ENCODE measurements at places on chromosomes 1 and 21. TPM values are rescaled to one million over a fixed set of nuclear protein-coding genes. Genes with fewer than 3 reads are reported as not detected.
A peak's percentile ranks its signal among the peaks of the same experiment; 100 is the strongest.

DNA sequence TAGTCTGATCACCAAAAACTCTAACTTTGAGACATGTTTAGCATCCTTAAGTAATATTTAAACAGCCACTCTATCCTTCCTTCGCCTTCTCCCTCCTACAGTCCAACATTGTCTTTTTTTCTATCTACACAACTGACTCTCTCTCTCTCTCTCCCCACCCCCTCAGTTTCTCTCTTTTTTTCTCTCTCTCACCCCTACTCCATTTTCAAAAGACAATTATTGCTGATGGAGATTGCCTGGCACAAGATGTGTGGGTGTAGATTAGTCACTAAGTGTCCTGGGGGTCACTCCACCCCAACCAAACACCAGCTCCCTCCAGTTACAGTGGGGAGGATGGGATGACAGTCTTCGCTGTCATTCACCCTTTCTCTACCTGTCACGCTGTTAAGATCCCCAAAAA lies 94.5 kb upstream of the NFIA start:
- ATAC-seq = no peak

- ATAC-seq = no peak
These were observed 10.1 kb downstream of the MATN1 start for GRCh38 chr1:30713311-30713710.

DNA sequence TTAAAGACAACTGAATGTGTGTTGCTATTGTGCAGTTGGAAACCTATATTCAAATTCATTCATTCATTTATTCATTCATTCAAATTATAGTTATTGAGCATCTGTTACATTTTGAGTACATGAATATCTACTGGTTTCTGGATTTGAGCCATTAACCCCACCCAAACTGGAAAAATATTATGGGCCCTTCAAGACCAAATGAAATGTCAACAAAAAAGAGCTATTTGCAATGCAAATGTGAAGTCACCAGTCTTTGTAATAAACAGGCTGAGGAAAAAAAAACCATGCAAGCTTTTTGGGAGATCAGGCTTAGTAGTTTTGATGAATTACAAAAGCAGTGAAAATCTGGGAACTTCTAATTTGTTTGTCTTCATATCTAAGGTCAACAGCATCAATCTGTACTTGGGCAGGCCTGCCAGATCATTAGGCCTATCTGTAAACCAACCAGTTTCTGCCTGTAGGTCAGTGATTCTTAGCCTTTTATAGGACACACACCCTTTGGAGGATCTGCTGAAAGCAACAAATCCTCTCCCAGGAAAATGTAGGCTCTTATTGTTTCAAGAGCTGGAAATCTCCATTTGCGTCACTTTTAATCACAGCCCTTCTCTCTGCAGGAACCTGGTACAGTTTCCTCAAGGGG lies 134.7 kb downstream of the FAM78B start:
- no peak for ATAC-seq

- ATAC-seq = no peak
These were observed 5.8 kb downstream of the ATP1B1 start for GRCh38 chr1:169112241-169112640.

Gene SEMA4A
- total RNA-seq = 34.6 TPM

Gene TFF2
- not detected for total RNA-seq

Gene GBP2
- total RNA-seq = 15.9 TPM

- peak; percentile 97 for ATAC-seq
These were observed at the start of gene SESN2 for GRCh38 chr1:28259252-28259933. Gene SESN2, plus strand, starts transcription at chr1:28259518. Its CDS starts 330 bp downstream, at chr1:28259848.

DNA sequence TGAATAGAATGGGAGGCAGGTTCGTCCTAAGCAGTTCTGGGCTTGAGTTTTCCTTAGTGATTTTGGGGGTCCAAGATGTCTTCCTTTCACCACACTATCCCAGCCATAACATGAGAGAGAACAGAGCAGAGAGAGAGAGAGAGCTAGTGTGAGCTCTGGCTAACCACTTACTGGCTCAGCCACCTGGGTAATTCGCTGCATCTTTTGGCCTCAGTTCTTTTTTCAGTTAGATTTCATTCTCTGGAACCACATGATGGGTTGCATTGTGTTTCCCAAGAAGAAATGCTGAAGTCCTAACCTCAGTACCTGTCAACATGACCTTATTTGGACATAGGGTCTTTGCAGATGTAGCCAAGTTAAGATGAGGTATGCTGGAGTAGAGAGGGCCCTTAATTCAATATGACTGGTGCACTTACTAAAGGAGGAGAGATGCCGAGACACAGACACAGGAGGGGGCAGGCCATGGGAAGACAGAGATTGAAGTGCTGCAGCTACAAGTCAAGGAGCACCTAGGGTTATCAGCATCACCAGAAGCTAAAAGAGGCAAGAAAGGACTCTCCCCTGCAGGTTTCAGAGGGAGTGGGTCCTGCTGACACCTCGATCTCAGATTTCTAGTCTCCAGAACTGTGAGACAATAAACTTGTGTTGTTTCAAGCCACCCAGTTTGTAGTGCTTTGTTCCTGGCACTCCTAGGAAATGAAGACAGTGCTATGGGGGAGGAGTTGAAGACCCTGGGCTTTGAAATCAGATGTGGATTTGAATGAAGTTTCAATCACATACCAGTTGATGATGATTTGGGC lies 26.2 kb upstream of the TARBP1 start:
- ATAC-seq = no peak

- no peak for ATAC-seq
These were observed 90.8 kb upstream of the L1TD1 start for GRCh38 chr1:62103846-62104245.

- no peak for ATAC-seq
These were observed 58.2 kb upstream of the LRRC8B start for GRCh38 chr1:89466307-89466930.

GRCh38 chr21:17051054-17051453 lies 461.8 kb upstream of the CXADR start:
- peak; percentile 66 for ATAC-seq

DNA sequence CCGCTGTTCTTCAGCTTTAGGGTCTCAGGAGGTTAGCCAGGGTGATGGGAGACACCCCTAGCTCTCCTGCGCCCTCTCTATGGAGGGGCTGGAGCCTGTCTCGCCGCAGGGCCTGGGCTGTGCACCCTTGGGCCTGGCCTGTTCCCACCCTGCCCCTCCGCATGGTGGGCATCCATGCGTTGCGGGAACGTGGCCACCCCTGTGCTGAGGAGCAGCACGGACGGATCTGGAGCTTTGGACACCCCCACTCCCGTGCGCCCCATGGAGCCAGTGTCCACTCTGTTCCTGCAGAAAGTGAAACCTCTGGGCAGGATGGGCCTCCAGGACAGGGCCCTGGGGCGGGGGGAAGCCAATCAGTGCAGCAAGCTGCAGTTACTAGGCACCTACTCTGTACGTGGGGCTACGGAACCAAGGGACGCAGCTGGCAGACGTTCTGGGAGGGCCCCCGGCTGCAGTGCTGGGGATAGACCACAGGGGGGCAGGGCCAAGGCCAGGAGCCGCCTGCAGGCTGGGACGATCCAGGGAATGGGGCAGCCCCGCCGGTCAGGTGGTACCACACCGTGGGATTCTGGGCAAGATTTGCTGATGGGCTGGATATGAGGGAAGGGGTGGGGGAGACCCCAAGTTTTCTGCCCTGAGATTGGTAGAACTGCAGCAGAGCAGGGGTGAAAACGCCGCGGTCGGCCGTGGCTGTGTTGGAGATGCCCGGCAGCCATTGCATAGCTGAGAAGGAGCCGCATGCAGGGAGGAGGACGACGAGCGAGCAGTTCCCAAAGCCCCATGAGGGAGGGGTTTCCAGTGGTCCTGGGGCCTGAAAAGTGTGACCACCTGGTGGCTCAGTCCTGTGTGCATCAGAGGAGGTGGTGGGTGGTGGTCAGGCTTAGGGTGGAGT lies 43.3 kb downstream of the TP73 start:
- ATAC-seq = peak; percentile 40

Gene NASP
- 49.9 TPM for total RNA-seq

Gene TMEM200B
- 1.4 TPM for total RNA-seq

DNA sequence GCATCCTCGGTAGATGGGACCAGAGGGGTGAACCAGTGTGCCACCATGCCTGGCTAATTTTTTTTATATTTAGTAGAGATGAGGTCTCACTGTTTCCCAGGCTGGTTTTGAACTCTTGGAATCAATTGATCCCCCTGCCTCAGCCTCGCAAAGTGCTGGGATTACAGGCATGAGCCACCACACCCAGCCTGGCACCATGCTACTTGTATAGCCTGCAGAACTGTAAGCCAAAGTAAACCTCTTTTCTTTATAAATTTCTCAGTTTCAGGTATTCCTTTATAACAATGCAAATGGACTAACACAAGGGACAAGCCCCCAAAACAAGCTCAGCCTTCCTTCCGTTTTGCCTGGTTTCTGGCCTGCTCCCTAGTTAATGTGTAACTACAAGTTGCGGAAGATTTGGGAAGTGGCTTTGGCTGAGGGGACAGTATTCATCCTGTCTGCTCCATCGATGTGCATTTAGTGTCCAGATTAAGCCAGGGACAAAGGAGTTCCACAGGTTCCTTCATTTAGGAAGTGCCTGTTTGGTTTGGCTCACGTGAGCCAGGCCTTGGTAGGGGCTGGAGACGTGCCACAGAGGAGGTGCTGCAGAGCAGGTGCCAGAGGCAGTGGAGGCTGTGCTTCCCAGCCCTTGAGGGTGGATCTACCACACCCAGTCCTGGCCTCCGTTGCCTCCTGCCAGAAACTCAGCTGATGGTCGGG lies 4.4 kb downstream of the AVPR1B start:
- no peak for ATAC-seq

GRCh38 chr1:217090060-217090911 lies 367.1 kb upstream of the ESRRG start:
- no peak for ATAC-seq

GRCh38 chr1:238895911-238896310 lies 490.5 kb upstream of the CHRM3 start:
- peak; percentile 66 for ATAC-seq

GRCh38 chr21:37673801-37674575 lies 242.3 kb downstream of the KCNJ6 start:
- ATAC-seq = no peak

DNA sequence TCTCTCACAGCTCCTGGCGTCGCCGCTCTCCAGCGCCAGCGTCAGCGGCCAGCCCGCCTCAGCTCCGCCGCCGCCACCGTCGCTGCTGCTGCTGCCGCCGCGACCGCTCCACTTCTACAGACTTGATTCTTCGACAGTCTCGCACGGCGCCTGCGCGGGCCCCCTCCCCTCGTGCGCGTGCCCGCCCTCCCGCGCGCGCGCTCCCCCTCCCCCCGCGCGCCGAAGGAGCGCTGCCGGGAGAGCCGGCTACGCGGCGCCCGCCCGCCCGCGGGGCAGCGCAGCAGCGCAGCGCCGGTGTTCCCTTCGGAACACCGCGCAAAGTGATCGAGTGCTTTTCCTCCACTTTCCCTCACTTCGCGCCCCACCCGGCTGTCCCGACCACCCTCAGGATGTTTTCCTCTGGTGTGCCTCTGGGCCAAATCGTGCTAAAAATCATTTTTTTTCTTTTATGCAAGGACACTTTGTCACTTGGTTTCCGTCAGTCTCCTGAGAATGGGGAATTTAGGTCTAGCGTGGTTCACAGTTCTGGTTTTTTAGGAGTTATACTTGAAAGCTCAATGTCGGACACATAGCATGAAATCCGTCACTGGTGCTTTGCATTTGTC lies at the start of gene IRF2BP2:
Gene IRF2BP2 (minus strand): TSS at position 118 of the 605 bp plus-strand sequence. CDS start 684 bp downstream, outside the sequence.
- ATAC-seq = peak; percentile 42

Gene CFAP141
- total RNA-seq = not detected

Gene CFHR1
- 0.60 TPM for total RNA-seq

Gene UBAP2L
- 80.9 TPM for total RNA-seq

Gene NHLH1
- 0.08 TPM for total RNA-seq

Gene PALMD
- 17.7 TPM for total RNA-seq

Gene PARK7
- total RNA-seq = 170 TPM

GRCh38 chr1:189851806-189852367 lies 625.8 kb downstream of the BRINP3 start:
- no peak for ATAC-seq

Gene GJA8
- not detected for total RNA-seq

GRCh38 chr1:97853221-97853620 lies 67.6 kb downstream of the DPYD start:
- no peak for ATAC-seq

DNA sequence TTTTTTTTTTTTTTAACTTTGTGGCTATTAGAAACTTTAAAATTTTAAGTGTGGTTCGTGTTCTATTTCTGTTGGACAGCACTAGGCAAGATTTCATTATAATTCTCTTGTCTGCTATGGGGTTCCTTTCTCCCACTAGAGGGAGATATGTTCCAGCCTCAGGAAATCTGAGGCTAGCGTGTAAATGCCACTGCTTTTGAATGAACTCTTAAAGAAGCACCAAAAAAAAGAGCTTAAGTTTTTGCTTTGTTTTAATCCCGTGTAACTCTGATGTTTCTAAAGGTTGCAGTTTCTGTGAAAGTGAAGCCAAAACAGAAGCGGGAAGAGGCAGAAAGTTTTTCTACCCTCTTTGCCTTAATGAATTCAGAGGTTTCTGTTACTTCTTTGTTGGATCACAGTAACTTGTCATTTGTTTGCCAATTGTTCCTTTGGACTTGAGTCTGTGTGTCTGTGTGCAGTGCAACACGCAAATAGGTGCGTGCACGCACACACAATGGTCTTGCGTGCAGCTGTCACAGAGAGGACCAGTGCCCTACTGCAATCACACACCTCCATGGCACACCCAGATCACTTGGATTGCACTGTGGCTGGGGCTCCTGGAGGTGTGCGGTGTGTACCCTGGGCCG lies 32.3 kb downstream of the HHAT start:
- ATAC-seq = peak; percentile 63

Gene TRAF3IP3
- 0.80 TPM for total RNA-seq

Gene ATP1A2
- total RNA-seq = 0.80 TPM

DNA sequence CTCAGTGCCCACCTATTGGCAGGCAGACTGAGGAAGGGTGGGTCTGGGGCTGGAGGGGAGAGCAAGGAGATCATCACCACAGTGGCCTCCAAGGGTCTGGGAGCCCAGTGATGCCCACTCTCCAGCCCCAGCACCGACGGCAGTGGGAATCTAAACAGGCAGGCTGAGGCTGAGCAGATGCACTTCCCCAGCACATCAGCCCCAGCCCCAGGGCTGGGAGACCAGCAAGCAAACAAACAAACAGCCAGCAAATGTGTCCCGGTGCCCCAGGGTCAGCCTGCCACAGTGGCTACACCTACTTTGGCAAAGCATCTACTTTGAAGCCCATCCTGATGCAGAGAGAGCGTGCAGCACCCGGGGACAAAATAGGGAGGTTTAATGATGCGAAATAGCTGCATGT lies 216.3 kb upstream of the ZC3H12A start:
- no peak for ATAC-seq

Gene DMBX1
- not detected for total RNA-seq

DNA sequence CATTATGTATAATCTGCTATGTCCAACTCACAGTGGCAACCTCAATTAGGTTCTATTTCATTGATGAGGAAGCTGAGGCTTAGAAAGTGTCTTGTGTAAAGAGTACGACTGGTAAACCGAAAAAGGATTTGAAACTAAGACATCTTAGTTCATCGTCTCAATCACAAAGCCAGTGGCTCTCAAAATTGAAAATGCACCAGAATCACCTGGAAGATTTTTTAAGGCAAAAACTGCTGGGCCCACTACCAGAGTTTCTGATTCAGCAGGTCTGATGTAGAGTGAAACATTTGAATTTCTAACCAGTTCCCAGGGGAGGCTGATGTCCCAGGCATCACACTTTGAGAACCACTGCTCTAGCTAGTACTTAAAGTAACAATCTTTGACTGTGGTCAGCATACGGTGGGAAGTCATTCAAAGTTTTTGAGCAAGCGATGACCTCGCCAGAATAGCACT lies 5.2 kb upstream of the LRRC53 start:
- ATAC-seq = no peak

All from esophagus mucosa (tissue), 1 donor.